ENCODE measurements at places on chromosomes 5 and 9. TPM values are rescaled to one million over a fixed set of nuclear protein-coding genes. Genes with fewer than 3 reads are reported as not detected.

GRCh38 chr9:114464281-114465051, 40.8 kb downstream of the WHRN start:
- H3K4me3 ChIP-seq: no peak overlapping the region
- no peaks in the 10 kb centered on the region for H3K36me3 ChIP-seq
- H3K27me3 ChIP-seq: no peaks in the 10 kb centered on the region
- H3K27ac ChIP-seq: no peak overlapping the region
- no peak for DNase-seq

- H3K4me1 ChIP-seq: peaks cover 50% of the 10 kb centered on the region
- peak overlapping the region; percentile 80 for H3K27ac ChIP-seq
- DNase-seq: no peak
- no peaks in the 10 kb centered on the region for H3K36me3 ChIP-seq
- H3K4me3 ChIP-seq: peak overlapping the region; percentile 82
Observed at GRCh38 chr5:62306323-62306895, 403 bp downstream of the KIF2A start.

GRCh38 chr9:11892401-11892800, 800.8 kb upstream of the TYRP1 start:
- H3K27me3 ChIP-seq: no peaks in the 10 kb centered on the region
- no peak for DNase-seq
- H3K27ac ChIP-seq: no peak overlapping the region
- no peak overlapping the region for H3K4me3 ChIP-seq
- no peaks in the 10 kb centered on the region for H3K4me1 ChIP-seq

GRCh38 chr9:125447202-125447802, 185.7 kb downstream of the GAPVD1 start:
- DNase-seq: no peak
- H3K27me3 ChIP-seq: no peaks in the 10 kb centered on the region
- no peaks in the 10 kb centered on the region for H3K4me1 ChIP-seq
- H3K4me3 ChIP-seq: no peak overlapping the region
- H3K36me3 ChIP-seq: no peaks in the 10 kb centered on the region
- no peak overlapping the region for H3K27ac ChIP-seq

DNA sequence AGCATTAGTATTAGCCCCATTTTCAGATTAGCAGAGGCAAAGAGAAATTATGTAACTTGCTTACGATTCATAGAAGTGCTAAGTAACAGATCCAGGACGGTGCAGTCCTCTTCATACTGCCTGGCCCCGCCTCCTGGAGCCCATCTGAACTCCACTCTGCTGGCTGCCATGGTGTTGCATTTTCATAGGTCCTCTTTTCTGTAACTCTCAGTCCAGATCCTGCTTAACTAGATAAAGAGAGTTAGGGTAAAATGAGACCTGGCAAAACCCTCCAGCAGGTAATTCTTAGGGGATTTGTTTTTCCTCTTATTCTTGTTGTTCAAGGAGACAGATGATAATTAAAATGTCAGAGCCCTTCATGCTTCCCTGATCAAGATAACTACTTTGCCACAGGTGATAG, 135.1 kb upstream of the EFNA5 start:
- H3K4me1 ChIP-seq: no peaks in the 10 kb centered on the region
- H3K27ac ChIP-seq: no peak overlapping the region

- peaks cover 38% of the 10 kb centered on the region for H3K36me3 ChIP-seq
- no peak for DNase-seq
- no peak overlapping the region for H3K4me3 ChIP-seq
Observed at GRCh38 chr9:2109069-2109650, 94.0 kb downstream of the SMARCA2 start.

RNF208 gene
- not detected for polyA plus RNA-seq
